GM03348 (cell line): ENCODE measurements at places on chromosomes 4 and X.

- DNase-seq = no peak
Measured at GRCh38 chr4:113273721-113274220, 224.3 kb downstream of the ANK2 start.

DNA sequence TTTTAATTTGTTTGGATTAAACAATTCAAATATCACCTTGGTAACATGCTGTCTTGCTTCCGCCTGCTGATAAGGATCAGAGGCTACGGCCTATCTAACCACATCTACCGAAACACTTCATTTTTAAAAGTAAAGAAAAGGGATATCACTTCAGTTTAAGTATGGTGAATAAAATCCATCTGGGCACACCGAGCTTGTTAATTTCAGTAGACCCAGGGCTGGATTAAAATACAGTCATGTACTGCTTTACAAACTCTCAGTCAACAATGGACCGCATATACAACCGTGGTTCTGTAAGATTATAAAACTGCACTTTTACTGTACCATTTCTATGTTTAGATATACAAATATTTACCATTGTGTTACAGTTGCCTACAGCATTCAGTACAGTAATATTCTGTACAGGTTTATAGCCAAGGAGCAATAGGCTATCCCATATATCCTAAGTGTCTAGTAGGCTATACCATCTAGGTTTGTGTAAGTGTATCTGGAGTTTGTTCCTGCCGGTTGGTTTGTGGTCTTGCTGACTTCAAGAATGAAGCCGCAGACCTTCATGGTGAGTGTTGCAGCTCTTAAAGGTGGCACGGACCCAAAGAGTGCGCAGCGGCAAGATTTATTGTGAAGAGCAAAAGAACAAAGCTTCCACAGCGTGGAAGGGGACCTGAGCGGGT lies 40.0 kb downstream of the SEPTIN11 start:
- DNase-seq = no peak

- DNase-seq = no peak
Measured at GRCh38 chrX:12225107-12225506, 86.8 kb downstream of the FRMPD4 start.

GRCh38 chrX:10085223-10085622 lies 71.6 kb upstream of the CLCN4 start:
- no peak for DNase-seq
